Pulmonary artery endothelial cell (primary cell): ENCODE measurements at places on chromosomes 1 and 21. TPM values are rescaled to one million over a fixed set of nuclear protein-coding genes. Genes with fewer than 3 reads are reported as not detected.

- DNase-seq, result peak; percentile 96
These were observed 87.9 kb upstream of the HMCN1 start for GRCh38 chr1:185646202-185646683.

DNA sequence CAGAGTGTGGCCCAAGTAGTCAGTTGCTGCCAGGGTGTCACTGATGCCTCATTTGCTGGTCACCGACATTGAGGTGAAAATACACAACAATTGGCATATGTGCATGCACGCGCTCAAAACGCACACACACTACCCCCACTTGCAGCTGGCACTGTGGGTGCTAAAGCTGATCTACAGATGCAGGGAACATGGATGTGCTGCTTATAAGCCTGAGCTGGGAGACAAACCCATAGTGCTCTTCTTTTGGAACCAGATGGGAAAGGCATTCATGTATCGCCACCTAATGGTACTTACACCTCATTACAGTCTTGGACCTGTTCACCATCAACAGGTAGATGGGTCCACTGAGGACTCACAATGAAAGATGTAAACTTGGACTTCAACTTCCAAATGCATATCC is 70.3 kb upstream of the CAMK1G start:
- no peak for DNase-seq

- no peak for DNase-seq
These were observed 54.5 kb upstream of the LAPTM5 start for GRCh38 chr1:30812076-30812475.

DNA sequence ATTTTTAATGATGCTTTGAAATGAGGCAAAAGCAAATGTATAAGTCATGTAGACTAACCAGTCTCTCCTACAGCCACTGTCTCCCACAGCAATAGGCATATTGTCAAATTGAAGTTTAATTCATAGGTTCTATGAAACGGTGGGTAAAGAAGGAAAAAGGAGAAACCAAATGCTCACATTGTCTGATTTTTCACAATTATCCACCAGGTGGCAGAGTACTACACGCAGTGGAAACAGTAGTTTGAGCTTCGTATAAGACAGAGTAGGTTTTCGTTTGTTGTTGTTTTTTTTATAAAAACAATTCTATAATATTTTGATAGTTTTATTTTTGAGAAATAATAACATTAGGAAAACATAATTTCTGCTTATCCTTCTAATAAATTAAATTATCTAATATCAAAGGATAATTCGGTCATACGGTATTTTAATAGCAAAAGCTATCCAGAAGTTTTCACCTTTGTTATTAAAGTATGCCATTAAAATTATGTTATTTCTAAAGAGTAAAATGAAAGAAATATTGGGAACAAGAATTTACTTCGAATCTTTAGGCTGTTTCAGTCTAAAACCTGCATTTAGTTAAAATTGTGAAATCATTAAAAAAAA is 39.1 kb downstream of the TYW3 start:
- peak; percentile 3 for DNase-seq

The TCHH gene
- total RNA-seq, result under 0.01 TPM in 1 of 2 replicates, not detected in the other

The ASCL5 gene
- total RNA-seq, result not detected in 2 replicates
